ENCODE measurements at places on chromosomes 5 and 9.
A peak's percentile ranks its signal among the peaks of the same experiment; 100 is the strongest.

DNA sequence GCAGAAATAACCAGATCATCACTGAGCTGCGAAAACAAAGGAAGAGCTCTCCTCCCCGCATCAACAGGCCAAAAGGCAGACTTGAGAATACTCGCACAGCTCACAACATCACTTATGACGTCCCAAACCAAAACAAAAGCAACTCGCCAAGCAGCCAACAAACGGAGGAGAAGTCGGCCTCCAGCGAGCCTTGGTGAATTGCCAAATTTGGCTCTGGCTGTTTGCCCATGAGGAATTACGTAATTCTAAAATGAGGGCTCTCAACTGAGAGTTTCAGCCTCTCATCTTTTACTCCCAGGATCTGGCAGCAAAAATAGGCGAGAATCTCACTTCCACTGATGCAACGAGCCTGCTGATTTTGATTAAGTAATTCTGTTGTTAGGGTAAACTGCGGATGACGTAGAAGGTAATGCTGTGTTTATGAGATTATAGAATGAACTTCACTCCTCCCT is 51.7 kb upstream of the SEMA6A start:
- no peak for DNase-seq

DNA sequence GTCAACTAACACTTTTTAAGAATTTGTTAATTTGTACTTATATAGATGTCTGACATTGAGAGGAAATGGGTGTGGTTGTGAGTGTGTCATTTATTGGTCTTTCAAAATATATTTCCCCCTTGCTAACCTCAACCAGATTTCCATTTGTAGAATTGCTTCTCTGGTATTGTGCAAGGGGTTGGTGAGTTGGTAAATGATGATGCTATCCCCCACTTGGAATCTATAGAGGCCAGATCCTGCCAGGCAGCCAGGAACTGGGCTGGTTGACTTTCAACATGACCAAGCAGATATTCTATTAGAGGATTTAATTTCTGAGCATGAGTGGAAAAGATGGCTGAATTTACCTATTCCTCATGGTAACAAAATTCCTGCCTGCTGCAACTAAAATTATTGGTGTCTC is 306.6 kb upstream of the KIF2A start:
- no peak for DNase-seq

GRCh38 chr5:169702693-169703481 is 65.8 kb downstream of the DOCK2 start:
- no peak for DNase-seq

DNA sequence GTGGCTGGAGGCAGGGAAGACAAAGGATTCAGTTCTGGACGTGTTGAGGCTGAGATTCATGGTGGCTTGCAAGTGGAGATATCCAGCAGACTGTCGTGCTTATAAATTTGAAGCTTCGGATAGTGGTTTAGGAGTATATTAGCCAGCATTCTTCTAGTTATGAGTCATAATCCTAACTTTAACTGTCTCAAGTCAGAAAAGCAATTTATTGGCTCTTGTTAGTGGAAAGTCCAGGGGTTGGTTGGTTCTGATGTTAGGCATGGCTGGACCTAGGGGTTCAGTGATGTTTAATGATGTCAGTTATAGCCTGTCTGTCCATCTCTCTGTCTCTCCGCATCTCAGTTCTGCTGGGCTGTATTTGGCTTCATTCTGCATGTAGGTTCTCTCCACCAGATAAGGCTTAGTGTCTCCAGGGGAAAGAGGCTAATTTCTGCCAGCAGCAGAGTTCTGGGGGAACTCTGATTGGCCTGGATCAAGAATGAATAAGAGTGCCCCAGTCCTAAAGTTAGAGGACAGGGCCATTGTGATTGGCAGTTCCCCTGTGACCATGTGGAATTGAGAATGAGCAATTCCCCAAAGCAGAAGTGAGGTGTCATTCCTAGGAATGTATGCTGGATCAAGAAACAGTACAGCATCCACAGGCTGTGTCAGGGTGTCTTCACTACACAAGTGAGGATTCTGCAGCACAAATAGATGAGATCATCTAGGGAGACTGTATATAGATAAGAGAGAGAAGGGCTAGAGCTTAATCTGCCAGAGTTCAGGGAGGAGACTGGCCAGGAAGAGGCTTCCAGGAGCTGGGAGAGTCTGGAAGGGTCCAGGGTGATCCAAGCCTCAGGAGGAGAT is 72.9 kb upstream of the SHB start:
- DNase-seq = no peak

DNA sequence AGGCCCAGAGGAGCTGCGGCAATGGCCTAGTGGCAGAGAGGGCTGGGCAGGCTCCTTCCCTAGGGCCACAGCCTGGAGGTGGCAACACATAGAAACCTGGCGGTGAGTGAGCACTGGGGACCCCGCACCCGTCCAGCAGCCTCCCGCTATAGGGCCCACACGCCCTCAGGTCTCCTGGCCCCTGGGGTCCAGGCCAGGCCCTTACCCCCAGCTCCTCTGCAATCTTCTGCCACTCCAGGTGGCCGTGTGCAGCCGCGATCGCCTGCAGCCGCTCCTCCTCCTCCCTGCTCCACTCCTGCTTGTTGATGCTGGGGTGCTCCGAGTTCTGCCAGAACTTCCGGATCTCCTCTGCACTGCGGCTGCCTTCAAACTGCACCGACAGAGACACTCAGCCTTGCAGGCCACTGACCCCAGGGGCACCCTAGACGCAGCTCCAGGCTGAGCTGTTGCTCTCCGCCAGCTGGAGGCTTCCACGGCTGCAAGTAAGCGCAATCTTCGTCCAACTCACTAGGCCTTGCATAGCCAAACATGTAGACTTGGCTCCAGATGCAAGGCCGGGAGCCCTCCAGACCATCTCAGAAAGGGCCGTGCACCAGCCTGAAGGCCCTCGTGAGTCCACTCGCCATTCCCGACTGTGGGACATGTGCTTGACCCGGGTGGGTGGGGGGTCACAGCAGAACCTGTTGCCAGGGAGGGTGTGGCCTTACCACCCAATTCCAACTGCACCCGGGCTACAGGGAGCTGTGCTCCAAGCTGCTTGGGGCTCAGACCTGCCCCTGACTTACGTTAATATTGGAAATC is 8.0 kb downstream of the SNAPC4 start:
- no peak for DNase-seq

DNA sequence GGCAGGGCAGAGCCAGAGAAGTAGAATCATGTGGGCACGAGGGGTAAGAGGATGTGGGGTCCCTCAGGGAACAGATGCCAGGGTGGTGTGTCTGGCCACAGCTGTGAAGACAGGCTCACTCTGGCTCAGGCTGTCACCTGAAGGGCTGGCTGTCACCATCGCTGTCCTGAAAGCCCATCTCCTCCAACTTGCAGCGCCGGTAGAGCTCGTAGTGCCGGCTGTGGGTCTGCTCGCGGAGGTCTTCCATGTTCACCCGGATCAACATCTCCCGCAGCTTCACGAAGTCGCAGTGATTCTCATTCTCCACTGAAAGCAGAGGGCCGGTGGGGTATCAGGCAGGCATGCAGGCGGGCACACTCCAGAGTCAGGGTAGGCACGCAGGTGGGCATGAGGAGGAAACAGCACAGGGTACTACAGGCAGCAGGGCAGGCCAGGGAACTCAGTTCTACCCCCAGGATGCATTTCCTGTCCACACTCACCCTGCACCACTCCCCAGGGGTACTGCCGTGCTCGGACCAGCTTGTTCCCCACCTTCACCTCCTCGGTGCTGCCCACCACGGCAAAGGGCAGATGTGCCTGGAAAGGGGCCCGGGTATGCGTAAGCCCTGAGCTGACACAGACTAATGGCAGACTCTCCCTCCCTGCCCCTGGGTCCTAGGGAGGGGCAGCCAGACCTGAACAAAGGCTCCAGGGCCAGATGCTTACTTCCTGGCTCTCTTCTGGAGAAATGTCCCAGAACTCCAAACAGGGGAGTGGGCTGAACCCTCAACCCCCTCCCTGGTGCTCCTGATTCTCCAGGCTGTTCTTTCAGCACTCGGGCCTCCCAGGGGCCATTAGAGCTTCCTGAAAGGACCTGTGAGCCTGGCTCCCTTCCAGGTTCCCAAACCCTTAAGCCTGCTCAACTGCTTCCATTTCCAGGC is 14.4 kb downstream of the CCNI2 start:
- no peak for DNase-seq

DNA sequence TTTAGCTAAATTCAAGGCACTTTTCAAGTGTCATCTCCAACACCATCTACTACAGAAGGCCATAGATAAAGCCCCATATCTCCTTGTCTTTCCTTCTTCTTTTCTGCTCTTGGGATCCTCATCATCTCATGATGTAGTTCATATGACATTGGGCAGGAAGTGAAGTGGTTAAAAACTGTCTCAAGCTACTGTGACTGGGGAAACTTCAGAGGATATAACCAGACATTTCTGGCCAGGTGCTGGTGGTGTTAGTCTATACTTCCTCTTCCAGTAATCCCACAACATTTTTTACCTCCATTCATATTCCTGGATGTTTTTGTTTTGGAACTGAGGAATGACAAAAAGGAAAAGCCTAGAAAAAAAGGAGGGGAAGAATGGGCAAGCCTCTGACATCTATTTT is 188.7 kb downstream of the LURAP1L start:
- no peak for DNase-seq

GRCh38 chr5:14185326-14186058 is 42.4 kb downstream of the TRIO start:
- no peak for DNase-seq

- DNase-seq = no peak
These were observed 667 bp downstream of the FBXO10 start for GRCh38 chr9:37575511-37575914.

- no peak for DNase-seq
These were observed 18.8 kb upstream of the CPEB4 start for GRCh38 chr5:173869316-173869715.

- no peak for DNase-seq
These were observed 328.3 kb downstream of the TMEM167A start for GRCh38 chr5:82748688-82749460.

GRCh38 chr9:34490360-34490759 is 31.8 kb downstream of the DNAI1 start:
- DNase-seq = no peak

GRCh38 chr5:149309354-149309753 is 35.9 kb upstream of the GRPEL2 start:
- no peak for DNase-seq

GRCh38 chr9:93211654-93212001 is 27.7 kb downstream of the WNK2 start:
- DNase-seq = no peak

DNA sequence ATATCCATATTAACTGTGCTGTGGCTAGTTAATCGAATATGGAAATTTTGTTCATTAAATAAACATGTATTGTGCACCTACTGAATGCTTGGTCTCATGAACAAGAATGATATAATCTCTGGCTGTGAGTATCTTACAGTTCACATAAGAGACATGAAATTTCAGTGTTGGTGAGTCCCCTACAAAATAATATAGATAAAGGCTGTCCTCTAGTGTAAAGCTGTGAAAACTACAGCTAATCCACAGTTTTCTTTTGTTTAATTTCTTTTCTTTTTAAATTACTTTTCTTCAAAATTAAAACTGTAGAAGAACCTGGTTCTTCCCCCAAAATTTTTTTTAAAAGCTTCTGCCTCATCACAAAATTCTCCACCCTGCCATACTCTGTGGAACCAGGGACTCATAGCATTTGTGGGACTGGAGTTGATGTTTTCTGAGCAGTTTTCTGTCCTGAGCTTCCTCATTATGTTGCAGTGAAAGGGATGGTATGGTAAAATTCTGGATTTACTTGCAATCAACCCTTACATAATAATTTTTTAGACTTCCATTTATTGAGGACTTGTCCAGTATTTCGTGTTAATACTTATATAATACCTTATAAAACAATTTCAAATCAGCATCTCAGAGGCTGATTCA is 135.0 kb downstream of the STK32A start:
- DNase-seq = peak; percentile 21

- no peak for DNase-seq
These were observed 16.8 kb downstream of the ANXA1 start for GRCh38 chr9:73168298-73168934.

GRCh38 chr9:89623925-89624420 is 19.2 kb downstream of the GADD45G start:
- DNase-seq = no peak

DNA sequence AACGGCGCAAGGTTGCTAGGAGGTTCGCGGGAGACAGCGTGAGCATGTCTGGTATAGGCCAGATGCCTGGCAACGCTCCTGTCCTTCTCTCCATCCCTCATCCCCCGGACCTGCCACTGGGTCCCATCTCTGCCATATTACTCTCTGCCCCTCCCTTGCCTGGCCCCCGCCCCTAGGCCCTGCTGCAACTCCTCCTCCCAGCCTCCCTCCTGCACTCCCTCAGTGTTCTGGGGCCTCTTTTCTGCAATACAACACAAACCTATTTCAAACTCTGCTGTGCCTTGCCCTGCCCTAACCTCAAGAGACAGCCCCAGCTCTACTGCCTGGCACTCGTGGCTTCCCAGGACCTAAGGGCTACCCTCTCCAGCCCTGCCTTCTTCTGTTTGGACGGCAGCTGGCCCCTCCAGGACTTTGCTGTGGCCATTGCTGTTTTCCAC is 8.9 kb upstream of the DBN1 start:
- no peak for DNase-seq

DNA sequence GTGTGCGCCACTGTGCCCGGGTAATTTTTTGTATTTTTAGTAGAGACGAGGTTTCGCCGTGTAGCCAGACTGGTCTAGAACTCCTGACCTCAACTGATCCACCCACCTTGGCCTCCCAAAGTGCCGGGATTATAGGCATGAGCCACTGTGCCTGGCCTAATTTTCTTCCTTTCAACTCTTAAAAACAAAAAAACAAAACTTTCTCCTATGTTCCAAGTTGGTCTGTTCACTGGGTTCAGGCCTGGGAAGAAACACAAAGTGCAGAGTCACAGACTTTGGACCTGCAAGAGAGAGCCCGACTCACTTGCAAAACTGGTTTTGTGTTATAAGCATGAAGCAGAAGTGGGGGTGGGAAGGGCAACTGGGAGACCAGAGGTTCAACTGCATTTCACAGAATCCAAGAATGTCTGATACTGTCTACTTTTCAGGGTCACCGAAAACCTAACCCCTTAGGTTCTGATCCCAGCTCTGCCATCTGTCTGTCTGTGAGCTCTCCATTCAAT is 5.2 kb upstream of the HDHD3 start:
- DNase-seq = no peak

- no peak for DNase-seq
These were observed 82.8 kb upstream of the SPATA31C2 start for GRCh38 chr9:88221105-88221504.

DNA sequence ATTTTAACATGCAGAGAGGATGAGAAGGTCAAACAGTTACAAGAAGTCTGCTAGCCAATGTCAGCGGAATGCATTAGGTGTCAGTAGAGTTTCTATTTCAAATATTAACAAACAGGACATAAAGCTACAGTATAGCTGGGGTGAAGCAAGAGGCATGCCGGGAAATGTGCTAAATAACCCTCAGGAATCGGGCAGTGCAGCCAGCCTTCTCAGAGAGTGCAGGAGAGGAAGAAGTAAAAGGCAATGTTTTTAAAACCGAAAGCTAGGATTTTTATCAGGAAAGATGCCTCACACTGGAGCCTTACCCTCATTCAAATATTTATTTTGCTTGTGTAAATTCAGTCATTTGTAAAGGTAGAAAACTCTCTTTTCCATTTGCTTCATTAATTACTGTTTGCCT is 59.1 kb upstream of the SH3GL2 start:
- DNase-seq = no peak

GRCh38 chr9:33850677-33851076 is 33.7 kb downstream of the UBE2R2 start:
- DNase-seq = no peak

- DNase-seq = peak; percentile 64
These were observed 118.4 kb upstream of the DPYSL3 start for GRCh38 chr5:147628058-147628895.

- DNase-seq = no peak
These were observed 1.6 kb downstream of the MED27 start for GRCh38 chr9:132077881-132078698.

- DNase-seq = peak; percentile 21
These were observed 197.6 kb upstream of the RASA1 start for GRCh38 chr5:87069974-87070608.

- no peak for DNase-seq
These were observed 246.4 kb downstream of the FAM114A2 start for GRCh38 chr5:153792305-153792704.

Data from HCT116 (cell line).